Substantia nigra (tissue), 51 donors: ENCODE measurements at places on chromosomes 4 and X.
A peak's percentile ranks its signal among the peaks of the same experiment; 100 is the strongest.

DNA sequence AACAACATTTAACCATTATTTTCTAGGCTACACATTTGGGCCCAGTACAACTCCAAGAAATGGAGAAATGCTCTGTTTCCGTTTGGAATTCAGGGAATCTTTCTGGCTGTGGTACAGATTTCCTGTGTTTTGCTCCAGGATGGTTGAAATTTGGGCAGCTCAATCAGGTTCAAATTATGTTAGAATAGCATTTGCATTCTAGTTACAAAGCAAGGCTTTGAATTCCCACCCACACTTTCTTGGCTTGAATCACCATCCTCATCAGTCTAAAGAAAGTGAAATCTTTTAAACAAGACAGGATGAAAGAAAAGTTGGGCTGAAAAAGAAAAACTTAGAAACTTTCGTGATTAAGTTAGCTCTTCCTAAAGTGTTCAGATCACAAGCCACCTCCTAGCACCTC, 98.1 kb upstream of the VCX3B start:
- no peak for DNase-seq

GRCh38 chr4:88382621-88383020, 4.0 kb downstream of the HERC6 start:
- no peak for DNase-seq

DNA sequence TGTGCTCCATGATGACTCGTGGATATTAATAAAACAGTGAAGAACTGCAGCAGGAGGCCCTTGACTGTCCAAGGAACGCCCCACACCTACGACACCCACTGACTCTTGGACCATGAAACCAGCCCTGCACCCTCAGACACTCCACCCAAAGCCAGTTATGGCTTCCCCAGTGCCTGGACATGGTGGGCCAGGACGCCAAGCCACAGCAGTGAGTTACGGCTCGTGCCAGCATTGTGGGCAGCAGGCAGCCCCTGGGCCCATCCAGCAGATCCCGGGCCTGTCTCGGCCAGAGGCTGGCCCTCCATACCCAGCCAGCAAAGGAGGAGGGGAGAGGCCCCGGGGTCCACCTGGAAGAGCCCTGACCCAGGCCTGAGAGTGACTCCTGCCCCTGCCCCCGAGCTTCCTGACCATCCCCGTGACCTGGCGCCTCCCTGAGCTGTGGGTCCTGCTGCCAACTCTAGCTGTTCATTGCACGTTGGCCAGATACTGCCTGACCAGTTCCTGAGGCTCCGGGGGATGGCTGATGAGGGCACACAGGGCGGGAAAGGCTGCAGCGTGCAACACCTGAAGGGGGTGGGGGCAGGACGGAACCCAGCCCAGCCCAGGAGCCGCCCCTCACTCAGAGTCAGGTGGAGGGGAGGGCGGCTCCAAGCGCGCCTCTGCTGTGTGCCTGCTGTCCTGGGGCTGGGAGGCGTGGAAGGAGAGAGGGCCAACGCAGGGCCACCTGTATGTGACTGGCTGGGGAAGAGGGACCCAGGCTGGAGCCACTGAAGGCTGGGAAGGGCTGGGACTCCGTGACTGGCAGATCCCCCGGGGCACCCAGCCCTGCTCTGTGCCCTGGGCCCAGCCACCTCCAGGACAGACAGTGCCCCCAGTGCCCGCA, 739 bp downstream of the SLC49A3 start:
- no peak for DNase-seq

DNA sequence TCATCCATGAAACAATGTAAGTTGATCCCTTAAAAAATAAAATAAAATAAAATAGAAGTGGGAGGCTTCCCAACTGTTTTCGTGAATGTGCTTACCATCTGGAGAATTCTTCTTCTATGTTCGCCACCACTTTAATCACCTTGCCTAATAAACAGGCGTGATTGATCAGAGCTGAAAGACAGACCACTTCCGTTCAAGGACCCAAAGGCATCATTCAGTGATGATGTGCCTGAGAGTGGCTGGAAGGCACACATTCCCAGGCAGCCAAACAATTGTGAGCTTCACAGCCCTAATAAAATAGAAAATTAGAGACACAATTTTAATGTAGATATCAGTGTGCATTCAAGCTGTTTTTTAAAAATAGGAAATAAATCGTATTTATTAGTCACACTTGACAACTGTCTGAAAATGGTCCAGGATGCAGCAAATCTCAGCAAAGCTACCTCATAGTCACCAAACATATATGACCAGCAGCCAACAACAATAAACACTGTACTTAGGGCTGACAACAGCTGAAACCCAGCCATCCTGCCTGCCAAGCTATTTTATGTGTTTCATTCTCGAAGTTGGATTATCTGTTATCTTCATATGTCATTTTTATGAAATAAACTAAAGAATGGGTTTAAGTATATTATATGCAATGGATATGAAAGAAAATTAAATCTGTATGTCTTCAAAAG, 163.2 kb upstream of the FAM9B start:
- DNase-seq = no peak

GRCh38 chr4:110867251-110867960, 244.5 kb upstream of the PITX2 start:
- DNase-seq = no peak

DNA sequence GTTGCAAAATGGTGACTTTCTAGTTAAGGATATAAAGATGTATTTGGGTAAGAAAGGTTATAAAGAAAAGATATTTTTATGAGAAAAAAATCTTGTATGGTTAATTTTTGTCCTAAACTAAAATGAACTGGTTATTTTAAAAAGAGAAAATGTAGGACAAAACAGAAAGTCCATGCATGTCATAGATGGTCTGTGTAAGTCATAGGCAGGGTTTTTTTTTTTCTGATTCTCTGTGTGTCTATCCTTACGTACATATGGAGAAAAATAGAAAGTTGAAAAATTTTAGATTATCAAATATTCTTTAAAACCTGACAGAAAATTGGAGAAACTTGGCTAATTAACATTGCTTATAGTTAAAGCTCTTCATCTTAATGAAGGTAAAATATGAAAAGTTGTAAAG, 493.4 kb downstream of the IQCM start:
- no peak for DNase-seq

GRCh38 chrX:25548811-25549210, 533.0 kb upstream of the ARX start:
- DNase-seq = no peak

DNA sequence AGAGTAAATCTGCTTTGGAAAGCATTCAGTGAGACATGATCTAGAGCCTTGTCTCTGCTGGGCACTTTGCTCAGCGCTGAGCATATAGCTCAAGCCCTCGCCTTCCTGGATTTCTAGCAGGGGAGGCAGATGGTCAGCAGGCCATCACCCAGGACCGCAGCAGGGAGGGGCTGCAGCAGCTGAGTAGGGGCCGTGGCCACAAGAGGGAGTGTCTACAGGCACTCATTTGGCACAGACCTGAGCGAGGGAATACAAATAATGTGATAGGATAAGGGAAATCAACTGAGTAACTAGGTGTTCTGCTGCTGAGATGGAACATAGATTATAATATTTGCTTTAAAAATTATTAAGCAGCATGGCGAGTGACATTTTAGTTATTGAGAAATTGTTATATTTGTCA, 30.2 kb downstream of the OFD1 start:
- DNase-seq = peak; percentile 34

DNA sequence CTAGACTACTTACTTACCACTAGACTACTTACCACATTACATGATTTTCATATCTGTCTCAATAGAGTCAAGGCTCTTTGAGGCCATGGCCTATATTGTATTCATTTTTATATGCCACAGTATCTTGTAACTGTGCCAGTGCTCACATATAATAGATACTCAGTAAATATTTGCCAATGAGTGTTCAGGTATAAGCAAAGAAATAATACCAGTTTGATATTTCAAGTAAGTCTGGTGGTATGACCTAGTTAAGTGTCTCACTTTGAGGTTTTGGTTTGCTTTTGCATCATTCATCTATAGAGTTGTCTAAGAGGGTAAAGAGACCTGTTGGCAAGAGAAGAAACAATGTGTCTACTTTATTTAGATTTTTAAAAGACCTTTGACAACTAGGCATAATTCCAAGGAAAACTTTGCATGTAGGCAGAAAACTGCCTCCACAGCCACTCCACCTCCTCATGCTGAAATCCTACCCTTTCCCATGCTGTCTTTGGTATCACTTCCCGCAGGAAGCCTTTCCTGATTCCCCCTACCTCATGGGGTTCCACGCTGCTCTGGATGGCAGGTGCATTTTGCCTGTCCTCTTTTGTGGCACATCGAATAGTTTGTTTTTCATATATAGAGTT, 91.3 kb upstream of the KLHL13 start:
- no peak for DNase-seq

- no peak for DNase-seq
These were observed 34.5 kb downstream of the PALLD start for GRCh38 chr4:168531305-168531704.

GRCh38 chrX:124462931-124463330, 116.6 kb downstream of the SH2D1A start:
- no peak for DNase-seq
